Ecto neural progenitor cell (in vitro differentiated cells): ENCODE measurements at places on chromosomes 12 and 14.
A peak's percentile ranks its signal among the peaks of the same experiment; 100 is the strongest.

DNA sequence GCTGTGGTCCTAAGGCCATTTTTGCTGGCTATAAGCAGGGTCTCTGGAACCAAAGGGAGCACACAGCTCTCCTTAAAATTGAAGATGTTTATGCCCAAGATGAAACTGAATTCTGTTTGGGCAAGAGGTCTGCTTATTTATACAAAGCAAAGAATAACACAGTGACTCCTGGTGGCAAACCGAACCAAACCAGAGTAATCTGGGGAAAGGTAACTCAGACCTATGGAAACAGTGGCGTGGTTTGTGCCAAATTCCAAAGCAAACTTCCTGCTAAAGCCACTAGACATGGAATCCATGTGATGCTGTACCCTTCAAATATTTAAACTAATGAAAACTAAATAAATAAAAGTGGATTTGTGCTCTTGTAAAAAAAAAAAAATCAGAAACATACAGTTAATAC is 29.6 kb upstream of the BICDL1 start:
- DNase-seq: no peak

DNA sequence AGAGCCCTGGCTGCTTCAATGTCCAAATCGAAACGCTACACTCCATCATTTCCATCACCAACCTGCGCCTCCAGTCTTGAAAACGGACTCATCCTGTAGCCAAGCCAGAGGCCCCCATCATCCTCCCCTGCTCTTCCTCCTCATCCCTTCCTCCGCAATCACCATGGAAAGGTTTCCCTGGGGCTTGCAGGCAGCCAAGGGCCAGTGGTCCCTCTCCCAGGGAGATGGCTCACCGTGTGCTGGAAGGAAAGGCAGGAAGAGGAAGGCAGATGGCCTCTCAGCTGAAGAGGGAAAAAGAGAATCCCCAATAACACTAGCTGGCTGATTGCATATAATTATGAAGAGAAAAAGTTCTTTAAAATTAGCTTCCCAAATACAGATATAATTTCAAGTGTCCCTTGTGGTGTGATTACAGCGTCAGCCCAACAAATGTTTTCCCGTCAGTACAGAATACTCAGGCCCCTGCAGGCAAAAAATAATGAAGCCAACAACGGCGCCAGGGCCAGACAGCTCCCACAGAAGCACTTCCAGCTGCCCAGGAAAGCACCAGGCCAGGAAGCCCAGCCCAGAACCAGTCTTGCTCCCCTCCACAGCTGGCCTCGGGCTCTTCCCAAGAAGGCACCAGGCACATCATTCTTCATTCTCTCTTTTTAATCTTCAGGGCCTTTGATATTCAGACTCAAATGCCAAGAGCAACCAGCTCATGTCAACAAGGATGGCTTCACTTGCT is 24.7 kb downstream of the ITPK1 start:
- DNase-seq: no peak

GRCh38 chr12:90074086-90074485 is 365.4 kb upstream of the ATP2B1 start:
- DNase-seq: no peak

DNA sequence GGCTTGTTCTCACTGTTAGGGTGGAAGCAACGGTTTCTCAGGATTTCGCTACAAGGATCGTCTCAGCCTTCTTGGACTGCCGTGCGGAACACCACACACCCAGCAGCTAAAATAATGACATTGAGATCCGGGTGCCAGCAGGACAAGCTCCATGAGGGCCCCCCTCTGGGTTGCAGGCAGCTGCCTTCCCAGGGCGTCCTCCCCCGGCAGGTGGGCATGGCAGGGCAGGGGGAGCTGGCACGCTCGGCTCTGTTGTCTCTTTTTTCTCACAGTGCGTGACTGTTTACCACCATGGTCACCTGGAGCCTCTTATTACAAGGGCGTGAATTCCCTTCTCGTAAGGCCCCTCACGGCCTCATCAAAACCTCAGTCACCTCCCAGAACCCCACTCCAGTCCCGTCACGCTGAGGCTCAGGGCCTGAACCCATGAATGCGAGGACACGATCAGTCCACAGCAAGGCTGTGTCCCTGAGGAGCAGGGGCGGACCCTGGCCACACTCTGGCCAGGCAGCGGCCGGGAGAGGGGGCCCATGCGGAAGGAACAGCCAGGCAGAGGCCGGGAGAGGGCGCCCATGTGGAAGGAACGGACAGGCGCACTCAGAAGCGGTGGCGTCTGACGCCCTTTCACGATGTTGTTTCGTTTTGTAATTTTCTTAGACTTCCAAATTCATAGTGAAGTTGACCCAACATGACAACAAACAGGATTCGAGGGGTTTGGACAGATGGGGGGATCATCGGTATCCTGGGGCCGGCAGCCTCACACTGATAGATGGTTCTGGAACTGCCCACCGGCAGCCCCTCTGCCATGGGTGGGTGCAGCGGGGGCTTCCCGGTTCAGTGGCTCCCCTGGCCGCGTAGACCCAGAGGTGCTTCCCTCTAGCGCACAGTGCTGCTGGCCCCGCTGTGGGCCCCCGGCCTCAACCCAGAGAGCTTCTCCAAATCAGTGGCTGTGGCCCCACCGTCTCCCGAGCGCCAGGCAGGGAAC is 10.0 kb downstream of the LRCOL1 start:
- DNase-seq: peak; percentile 89

GRCh38 chr12:62720661-62721330 is 214.2 kb downstream of the PPM1H start:
- peak; percentile 37 for DNase-seq

DNA sequence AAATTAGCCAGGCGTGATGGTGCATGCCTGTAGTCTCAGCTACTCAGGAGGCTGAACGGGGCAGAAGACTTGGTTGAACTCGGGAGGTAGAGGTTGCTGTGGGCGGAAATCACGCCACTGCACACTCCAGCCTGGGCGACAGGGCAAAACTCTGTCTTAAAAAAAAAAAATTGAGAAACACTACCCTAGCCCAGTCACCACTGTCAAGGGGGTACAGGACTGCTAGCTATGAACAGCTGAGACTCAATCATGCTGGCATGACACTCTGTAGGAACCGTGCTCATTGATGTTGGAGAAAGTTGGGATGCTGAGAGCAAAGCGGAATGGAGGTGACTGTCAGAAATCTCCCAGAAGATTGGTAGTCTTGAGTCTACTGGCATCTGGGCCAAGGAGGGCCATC is 58.2 kb upstream of the STON2 start:
- DNase-seq: no peak

- peak; percentile 35 for DNase-seq
Observed at GRCh38 chr12:2689393-2689792, 105.4 kb upstream of the FKBP4 start.

DNA sequence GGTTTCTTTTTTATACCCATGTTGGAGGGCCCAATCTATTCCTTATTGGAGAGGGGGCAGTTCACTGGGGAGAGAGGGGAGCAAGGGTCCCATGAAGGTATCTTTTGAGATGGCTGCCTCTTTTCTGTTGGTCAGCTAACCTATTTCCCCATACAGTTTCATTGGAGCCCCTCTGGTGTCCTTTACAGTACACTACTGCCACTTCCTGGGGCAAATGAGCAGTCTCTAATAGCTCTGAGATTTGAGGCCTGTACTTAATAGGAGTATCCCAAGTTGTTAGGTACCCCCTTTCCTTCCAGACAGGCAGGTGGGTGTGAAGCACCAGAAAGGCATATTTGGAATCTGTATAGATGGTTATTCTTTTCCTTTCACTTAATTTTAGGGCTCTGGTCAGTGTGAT is 41.3 kb upstream of the RNU6-8 start:
- no peak for DNase-seq

DNA sequence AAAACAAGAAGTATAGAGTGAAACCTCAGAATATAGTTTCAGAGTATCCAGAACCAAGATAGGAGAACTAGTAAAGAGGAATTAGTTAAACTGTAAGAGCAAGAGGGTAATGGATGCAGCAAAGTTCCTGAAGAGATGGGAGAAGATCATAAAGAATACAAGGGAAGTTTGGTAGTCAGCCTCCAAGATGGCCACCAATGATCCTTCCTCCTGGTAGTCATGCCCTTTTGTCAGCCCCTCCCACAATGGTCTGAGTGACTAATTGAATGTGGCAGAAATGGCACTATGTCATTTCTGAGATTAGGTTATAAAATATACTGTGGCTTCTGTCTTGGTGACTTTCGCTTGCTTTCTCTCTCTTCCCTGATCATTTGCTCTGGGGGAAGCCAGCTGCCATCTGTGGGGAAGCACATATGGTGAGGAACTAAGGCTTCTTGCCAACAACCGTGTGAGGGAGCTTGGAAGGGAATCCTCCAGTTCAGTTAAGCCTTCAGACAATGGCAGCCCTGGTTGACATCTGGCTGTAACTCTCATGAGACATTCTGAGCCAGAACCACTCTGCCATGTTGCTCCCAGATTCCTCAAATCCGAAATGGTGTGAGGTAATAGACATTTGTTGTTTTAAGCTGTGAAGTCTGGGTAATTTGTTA is 55.3 kb upstream of the AMN1 start:
- DNase-seq: no peak

- DNase-seq: no peak
Observed at GRCh38 chr12:75602106-75602505, 90.7 kb upstream of the KRR1 start.

DNA sequence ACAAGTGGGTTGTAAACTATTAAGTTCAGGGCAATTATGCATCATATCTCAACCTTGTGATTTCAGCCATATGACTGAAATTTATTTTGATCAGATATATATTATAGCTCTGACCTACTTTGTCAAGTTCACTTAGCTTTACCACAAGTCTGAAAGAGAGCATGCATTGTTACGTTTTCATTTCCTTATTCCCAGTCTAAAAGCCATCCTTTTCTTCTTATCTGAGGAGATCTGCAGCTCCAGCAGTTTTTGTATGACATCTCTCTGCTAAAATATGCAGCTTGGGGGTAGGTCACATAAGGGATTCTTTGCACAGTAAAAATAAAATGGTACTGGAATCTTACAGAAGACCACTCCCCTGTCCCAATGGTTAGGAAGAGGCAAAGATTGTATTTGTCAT is 1682.8 kb upstream of the FLRT2 start:
- no peak for DNase-seq

DNA sequence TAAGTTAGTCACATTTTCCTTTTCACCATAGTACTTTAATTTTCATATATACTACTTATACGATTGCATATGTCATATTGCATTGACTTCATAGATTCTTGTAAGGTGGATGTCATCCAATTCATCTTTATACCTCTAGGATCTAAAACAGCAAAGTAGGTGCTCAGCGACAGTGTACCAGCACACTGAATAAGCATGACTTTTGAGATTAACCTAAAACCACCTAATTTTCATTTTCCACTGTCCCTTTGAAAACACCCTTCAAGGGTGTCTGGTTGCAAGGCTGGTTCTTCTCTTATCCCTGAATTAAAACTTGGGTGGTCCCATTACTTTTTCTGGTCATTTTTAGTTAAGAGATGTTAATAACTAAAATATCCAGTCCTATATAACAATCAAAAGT is 4.4 kb downstream of the GPR19 start:
- DNase-seq: no peak

GRCh38 chr12:132490422-132491137 is 629 bp downstream of the FBRSL1 start:
- DNase-seq: no peak

- DNase-seq: no peak
Observed at GRCh38 chr14:69868363-69868963, 10.8 kb upstream of the SMOC1 start.

- DNase-seq: no peak
Observed at GRCh38 chr12:77489331-77489970, 341.2 kb upstream of the NAV3 start.

DNA sequence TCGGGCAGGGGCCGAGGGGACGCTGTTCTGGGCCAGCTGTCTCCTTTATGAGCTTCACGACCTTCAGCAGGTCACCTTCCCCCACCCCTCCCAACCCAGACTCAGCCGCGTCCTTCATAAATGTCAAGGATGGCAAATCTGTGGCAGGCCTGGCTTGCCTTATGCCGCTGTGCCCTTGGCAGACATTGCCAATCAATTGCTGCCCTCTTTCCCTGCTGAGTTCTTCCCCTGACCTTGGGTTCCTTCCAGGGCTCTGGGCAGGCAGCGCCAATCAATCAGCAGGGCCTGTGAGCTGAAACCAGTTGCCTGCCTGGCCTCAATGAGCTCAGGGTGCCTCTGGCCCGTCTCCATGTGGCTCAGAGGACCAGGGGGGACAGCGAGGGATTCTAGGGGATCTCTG is 7.7 kb downstream of the FAM222A start:
- no peak for DNase-seq

DNA sequence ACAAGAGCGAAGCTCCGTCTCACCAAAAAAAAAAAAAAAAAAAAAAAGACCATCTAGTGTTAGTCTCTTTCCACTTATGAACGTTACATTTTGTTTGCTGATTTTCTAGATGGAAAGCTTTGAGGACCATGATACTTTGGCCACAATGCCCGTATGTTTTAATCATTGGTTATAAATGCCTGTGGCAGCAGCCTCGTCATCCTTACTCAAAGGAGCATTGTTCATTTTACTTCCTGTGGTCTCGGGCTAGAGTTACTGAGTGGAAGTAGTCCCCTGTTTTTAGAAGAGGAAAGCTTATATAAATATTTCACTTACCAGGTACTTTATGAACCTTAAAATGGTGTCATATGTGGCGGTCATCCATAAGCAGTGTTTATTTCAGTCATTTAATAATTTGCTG is 359.9 kb downstream of the AEBP2 start:
- DNase-seq: no peak

DNA sequence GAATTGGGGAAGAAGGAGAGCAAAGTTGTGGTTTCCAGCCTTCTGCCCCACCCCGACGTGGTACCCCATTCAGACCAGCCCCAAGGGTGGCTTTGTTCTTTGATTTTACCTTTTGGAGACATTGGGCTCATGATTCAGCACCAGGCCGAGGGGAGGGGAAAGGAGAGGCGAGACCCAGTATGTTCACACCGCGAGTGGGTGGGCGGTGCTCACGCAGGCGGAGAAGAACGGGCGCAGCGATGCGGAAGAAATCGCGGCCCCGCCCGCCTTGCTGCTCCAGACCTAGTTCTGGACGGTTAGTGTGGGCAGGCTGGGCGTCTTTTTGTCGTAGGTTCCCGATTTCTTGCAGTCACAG is 963 bp downstream of the ATL1 start:
- peak; percentile 75 for DNase-seq

GRCh38 chr14:93017898-93018297 is 94.9 kb downstream of the CHGA start:
- DNase-seq: no peak

- DNase-seq: no peak
Observed at GRCh38 chr14:72010474-72010873, 78.2 kb downstream of the RGS6 start.
